ENCODE measurements at places on chromosomes 6 and 20. TPM values are rescaled to one million over a fixed set of nuclear protein-coding genes. Genes with fewer than 3 reads are reported as not detected.

The FAM217A gene
- total RNA-seq = not detected

The SLC22A7 gene
- total RNA-seq = not detected

The BEND3 gene
- total RNA-seq = 1.4 TPM

The HFE gene
- total RNA-seq = 7.1 TPM

The SERPINB6 gene
- total RNA-seq = 49.3 TPM

All from smooth muscle cell of the coronary artery (primary cell).